ENCODE measurements at places on chromosomes 12 and 14.

GRCh38 chr14:70315942-70316341 is 43.5 kb downstream of the COX16 start:
- no peak for DNase-seq

DNA sequence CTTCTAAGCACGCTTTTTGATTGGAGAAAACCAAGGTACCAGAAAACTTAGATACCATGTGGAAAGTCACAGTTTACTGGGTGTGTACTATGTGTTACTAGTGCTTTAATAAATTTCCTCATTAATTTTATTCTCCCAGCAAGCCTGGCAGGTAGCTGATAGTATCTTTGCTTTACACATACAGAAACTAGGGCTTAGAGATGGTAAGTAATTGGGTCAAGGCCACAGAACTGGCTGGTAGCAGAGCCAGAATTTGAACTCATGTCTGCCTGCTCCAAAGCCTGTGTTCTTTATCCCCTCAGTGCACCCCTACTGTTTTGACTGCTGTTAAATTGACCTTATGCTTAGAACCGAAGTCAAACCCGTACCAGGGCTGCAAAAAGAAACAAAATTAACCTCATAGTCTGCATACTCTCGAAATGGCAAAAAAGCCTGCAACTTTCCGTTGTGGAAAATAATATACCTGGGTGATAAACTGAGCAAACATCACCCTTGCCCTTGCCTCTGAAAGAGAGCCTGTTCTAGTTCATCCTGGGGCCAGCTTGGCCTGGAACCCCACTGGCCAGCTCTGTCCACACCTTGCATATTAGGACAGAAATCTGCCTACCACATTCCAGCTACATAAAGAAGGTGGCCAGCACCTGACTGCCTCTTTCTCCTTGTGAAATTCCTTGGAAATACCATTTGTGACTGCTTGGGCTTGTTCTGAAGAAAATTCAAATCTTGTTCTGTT is 118.9 kb downstream of the ETV6 start:
- DNase-seq: no peak

DNA sequence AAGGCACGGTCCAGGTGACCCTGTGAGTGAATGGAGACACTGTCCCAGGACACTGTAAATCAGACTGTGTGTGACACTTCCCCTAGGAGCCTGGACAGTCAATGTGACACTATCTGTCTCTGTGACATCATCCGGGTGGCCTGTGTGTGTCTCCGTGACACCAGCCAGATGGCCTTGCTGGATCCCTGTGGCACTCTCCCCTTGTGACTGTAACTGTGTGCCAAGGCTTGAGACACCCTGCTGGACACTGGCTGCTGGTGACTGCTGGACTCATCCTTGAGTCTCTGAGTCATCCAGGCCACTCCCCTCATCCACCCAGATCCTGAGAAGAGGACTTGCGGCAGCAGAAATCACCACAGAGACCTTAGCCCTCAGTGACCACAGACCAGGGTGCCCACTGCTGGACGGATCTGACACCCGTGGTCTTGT is 51.6 kb downstream of the MVK start:
- no peak for DNase-seq

- DNase-seq: no peak
These were observed 622.4 kb downstream of the SLC6A15 start for GRCh38 chr12:84290168-84290567.

GRCh38 chr12:13603953-13604352 is 377.4 kb downstream of the GRIN2B start:
- no peak for DNase-seq

DNA sequence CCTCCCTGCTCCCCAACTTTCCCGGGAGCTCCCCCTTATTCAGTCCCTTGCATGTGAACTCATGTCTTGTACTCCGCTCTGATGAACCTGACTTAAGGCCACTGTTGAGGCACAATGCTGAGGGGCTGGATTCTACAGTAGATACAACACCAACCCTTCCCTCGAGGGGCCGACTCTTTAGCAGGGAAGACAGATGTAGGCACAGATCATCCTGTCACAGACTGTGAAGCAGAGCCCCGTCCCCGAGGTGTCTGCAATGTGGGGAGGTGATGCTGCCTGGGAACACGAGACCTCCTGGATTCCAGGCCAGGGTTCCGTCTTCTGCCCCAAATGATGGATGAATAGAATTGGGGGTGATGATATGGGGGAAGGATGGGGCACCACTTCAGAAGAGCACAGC is 175.1 kb downstream of the CHST11 start:
- no peak for DNase-seq

- no peak for DNase-seq
These were observed 91.8 kb downstream of the RGS6 start for GRCh38 chr14:72024043-72024407.

- DNase-seq: no peak
These were observed 247.1 kb downstream of the MSRB3 start for GRCh38 chr12:65525491-65526141.

- no peak for DNase-seq
These were observed 176.9 kb downstream of the BTG1 start for GRCh38 chr12:91968777-91969171.

DNA sequence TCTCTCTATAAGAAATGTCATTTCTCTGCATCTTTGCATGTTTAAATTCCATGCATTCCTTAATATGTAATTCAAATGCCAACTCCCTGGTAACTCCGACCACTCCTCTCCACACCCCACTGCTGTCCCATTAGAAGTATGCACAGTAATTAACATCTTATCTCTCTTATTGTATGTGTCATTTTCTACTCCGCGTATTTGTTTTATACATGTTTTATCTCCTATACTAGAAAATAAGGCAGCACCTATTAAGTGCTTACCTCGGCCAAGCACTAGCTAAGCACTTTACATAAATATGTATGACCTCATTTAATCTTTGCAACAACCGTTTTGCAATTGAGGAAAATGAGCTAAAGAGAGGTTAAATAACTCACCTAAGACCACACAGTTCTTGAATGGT is 469.8 kb downstream of the BCAT1 start:
- no peak for DNase-seq

- no peak for DNase-seq
These were observed 31.9 kb upstream of the CHGA start for GRCh38 chr14:92890830-92891588.

GRCh38 chr12:109440851-109441490 is 36.1 kb downstream of the KCTD10 start:
- DNase-seq: no peak

DNA sequence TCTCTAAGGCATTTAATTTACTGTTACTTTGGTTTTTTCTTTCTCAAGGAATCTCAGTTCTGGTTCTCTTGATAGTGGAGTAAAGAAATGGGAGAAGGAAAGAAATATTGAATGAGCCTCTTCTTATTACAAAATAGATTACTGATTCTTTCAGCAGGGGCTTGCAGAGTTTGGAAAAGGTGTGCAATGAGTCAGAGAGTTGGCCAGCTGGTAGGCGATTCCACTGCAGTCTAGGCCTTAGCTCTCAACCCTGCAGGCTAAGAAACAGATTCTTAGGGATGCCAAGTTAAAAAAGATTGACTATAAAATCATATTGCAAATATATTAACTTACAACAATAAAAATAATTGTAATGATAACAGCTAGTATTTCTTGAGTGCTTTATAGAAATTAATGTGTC is 25.8 kb downstream of the NR1H4 start:
- DNase-seq: no peak

GRCh38 chr12:3655328-3655900 is 97.5 kb downstream of the CRACR2A start:
- no peak for DNase-seq

DNA sequence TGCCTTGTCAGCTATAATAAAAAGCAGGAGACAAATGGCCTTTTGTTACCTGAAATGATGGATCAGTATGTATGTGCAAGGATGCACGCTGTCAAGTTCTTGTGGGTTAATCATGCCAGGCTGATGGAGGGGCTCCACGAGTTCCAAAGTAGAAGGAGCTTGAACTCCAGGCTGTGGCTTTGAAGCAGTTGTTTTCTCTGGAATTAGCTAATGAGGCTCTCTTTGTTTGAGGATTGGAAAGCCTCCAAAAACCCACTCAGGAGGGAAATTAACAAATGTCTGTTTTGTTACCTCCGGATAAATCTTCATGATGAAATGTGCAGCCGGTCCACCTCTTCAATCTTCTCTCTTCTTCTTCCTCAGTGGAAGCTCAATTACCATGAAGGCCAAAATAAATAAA is 605.5 kb downstream of the DIO2 start:
- no peak for DNase-seq

DNA sequence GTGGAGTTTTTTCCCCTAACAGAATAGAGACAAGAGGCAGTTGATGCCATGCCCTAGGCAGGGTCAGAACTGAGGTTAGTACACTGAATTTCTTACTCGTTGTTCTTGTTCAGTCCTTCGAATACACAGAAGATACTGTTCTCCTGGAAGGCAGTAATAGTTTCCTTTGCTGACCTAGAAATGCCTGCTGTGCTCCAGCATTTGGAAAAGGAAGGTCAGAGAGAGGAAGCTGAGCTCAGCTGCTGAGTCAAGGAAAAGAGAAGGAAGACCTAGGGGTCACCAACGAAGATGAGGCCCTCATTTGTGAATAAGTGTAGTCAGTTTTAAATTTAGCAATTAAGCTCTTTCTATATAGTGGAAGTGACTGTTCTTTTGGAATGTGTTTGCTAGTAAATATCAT is 100.1 kb downstream of the CRADD start:
- no peak for DNase-seq

GRCh38 chr14:53946404-53947093 is 10.1 kb downstream of the BMP4 start:
- DNase-seq: no peak

- no peak for DNase-seq
These were observed 10.5 kb downstream of the COCH start for GRCh38 chr14:30884901-30885300.

DNA sequence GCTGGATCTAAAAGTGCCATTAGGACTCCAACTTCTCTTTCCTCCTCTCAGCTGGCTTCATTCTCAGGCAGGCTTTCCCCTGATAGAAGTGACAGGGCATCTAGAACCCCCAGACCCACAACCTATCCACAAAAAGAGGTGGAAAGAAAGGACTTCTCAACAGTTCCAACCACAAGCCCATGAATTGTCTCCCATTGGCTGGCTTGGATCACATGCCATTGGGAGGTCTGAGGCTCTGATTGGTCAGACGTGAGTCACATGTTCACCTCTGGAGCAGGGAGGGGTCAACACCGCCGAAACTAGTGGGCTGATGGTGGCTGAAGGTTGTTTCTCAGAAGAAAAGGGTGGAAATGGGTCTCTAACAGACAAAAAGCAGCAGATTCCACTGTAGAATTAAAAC is 47.2 kb downstream of the DRAM1 start:
- DNase-seq: peak; percentile 14

DNA sequence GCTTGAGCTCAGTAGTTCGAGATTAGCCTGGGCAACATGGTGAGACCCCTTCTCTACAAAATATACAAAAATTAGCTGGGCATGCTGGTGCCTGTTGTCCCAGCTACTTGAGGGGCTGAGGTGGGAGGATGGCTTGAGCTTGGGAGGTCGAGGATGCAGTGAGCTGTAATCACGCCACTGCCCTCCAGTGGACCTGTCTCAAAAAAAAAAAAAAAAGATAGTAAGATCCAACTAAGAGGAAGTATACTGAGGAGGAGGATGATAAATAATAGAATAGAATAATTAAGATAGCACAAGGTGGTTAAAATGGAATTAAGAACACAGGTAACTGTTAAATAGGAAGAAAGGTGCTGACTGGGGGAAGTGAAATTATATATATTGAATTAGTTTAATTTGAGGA is 37.0 kb upstream of the BAZ1A start:
- DNase-seq: no peak

DNA sequence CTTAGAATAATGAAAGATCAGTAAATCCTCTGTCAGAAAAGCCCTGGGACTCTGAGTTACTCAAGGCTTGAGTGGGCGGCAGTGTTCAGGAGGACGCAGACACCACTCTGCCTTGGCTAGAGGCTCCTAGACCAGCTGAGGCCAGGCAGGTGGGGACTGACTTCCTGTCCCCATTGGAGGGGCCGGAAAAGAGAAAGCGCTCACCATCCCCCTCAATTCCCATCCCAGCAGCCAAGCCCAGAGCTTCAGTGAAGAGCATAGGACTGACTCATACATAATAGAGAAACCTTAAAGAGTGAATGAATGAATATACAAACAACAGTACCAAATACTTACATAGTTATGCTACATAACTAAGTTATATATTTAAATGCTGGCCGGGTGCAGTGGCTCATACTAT is 62.0 kb downstream of the PLEKHG7 start:
- no peak for DNase-seq

- DNase-seq: no peak
These were observed 1.5 kb upstream of the FBRSL1 start for GRCh38 chr12:132488127-132489077.

DNA sequence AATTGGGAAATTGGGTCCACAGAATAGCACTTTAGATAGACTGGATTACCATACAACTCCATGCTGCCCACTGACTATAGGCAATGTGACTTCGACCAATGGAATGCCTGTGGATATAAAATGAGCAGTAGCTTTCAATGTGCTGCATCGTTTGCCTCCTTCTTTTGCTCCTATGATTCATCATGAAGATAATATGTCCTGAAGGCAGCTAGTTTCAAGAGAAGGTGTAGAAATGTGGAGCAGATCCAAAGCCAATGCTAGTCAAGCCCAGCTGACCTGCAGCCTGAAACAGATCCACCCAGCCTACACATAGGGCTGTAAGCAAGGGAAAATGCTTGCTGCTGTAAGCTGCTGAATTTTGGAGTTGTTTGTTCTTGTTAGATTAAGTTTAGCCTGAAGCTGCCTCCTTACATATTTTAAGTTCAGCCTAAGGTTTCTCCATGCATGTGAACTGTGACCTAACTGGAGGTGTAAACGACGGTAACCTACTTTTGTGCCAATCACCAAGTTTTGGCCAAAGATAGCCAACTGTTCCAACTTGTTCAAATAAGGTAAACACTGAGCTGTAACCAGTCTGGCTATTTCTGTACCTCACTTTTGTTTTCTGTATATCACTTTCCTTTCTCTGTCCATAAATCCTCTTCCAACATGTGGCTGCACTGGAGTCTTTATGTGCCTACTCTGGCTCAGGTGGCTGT is 169.1 kb upstream of the AVPR1A start:
- peak; percentile 32 for DNase-seq

DNA sequence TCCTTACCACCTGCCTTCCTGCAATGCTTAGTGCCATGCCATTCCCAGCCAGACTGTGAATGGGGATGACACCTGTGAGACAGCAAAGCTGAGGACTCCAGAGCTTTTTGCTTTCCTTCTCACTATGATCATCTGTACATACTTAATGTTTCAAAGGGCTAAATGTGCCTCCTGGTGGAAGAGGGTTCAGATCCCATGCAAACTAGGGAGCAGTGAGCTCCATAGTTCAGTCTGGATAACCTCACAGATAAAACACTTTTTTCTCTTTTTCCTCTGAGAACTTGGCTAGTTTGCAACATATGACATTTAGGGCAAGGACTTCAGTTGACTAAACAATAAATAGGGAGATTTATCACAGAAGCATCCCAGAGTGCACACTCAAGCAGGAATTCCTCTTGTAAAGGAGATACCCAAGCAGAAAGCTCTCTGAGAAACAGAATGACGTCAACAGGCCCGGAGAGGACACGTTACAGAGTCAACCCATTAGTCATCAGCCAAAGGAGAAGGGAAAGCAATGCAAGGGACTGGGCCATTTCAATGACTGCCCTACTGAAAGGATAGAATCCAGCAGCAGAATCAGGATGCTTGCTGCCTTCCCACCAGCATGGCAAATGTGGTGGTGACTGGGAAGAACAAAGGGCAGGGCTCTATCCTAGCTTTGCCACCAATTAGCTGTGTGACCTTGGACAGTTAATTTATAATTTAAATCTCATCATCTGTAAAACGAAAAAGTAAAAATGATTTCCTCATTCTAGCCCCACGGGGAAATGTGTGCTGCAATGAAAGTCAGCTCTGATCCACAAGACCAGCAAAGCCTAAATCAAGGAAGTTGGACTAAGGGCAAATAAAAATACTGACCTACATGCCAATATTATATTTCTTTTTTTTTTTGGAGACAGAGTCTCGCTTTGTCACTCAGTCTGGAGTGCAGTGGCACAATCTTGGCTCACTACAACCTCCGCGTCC is 80.8 kb upstream of the ACTN1 start:
- peak; percentile 68 for DNase-seq
